Stimulated activated naive CD4-positive, alpha-beta T cell (primary cell): ENCODE measurements at places on chromosomes 5 and 9.

- no peak for DNase-seq
These were observed 522.7 kb downstream of the NR2F1-AS1 start for GRCh38 chr5:93058309-93058708.

DNA sequence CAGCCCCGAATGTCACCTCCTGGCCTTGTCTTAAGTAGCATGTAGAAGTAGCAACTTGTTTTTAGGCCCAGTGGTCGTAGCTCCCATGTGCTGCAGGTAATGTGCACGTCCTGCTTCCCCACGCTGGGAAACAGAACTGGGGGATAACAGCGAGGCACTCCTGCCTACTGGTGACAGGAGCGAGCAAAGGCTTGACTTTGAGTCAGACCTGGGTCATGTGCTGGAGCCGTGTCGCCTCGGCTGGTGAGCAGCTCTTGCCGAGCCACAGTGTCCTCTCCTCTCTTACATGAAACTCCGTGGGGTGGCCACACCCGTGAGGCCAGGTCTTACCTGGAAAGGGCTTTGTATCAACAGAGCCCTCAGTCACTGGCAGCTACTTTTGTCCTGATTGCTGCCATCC, 17.5 kb upstream of the POMT1 start:
- DNase-seq, result no peak

- DNase-seq, result no peak
These were observed 61.7 kb downstream of the RGS3 start for GRCh38 chr9:113525205-113525604.

- no peak for DNase-seq
These were observed 19.9 kb upstream of the TMEM250 start for GRCh38 chr9:136138566-136138965.

DNA sequence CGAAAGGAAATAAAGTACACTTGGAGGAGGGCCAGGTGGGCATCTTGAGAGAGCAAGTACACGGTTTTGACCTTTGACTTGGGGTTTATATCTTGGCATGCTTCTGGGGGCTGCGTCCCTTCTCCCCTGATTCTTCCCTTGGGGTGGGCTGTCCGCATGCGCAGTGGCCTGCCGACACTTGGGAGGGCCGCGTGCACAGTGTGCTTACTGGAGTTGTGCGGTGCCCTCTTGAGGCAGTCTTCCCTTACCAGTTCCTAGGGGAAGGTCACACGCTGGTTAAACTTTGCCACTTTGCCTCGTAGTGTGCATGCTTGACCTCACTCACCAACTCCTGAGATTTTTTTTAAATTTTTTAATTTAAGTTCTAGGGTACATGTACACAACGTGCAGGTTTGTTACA, 4.3 kb upstream of the CLPTM1L start:
- DNase-seq, result no peak

DNA sequence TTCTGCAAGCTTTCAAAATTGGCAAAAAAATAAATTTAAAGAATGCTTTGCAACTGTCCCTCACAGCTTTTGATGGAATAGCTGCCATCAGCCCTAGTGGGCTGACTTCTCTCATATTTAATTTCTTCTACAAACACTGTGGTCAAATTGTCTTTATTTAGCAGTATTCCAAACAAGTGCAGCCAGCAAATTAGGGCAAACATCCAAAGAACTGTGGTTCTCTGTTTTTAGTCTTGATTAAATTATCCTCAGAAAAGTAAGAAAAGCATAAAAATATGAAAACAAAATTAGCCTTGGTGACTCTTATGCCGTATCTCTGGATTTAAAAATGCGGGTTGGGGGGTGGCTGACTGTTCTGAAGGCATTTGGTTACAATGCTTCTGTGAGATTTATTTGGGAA, 95.8 kb upstream of the RETREG1 start:
- DNase-seq, result no peak

DNA sequence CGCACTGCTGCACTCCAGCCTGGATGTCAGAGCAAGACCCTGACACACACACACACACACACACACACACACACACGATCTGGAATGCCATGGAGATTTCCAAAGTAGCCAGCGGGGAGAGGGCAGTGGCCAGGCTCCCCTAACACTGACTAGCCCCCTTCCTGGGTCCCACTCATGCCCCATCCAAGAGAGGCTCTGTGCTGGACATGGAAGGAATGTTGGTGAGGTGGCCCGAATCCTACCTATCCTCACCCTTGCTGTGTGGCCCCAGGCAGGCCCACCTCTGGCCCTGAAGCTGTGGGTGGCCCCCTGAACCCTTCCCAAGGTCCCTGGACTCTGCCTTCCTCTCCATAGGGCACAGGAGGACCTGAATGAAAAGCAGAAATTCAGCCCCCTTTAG, 7.3 kb downstream of the BRD3 start:
- DNase-seq, result no peak

- no peak for DNase-seq
These were observed 148.7 kb downstream of the CDK5RAP2 start for GRCh38 chr9:120431268-120431667.

- no peak for DNase-seq
These were observed 474.1 kb downstream of the CAAP1 start for GRCh38 chr9:26418480-26418879.

DNA sequence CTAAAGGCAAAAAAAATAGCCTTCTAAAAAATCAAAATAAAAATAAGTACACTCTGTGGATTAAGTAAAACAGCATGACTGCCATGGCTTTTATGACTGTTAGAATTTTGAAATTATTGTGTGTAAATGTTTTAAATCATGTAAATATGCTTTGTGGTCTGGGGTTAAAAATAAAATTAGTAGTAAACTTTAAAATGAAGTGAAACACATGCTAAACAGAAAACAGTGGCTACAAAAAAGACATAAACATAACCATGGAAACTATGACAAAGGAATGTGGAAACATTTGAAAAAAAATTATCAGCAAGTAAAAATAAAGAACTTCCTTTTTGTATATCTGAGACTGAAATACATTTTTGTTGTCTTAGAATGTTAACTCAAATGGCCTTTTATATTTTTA, 134.5 kb upstream of the SPEF2 start:
- no peak for DNase-seq

- DNase-seq, result no peak
These were observed 58.6 kb downstream of the CDKN2A start for GRCh38 chr9:21935631-21936030.

DNA sequence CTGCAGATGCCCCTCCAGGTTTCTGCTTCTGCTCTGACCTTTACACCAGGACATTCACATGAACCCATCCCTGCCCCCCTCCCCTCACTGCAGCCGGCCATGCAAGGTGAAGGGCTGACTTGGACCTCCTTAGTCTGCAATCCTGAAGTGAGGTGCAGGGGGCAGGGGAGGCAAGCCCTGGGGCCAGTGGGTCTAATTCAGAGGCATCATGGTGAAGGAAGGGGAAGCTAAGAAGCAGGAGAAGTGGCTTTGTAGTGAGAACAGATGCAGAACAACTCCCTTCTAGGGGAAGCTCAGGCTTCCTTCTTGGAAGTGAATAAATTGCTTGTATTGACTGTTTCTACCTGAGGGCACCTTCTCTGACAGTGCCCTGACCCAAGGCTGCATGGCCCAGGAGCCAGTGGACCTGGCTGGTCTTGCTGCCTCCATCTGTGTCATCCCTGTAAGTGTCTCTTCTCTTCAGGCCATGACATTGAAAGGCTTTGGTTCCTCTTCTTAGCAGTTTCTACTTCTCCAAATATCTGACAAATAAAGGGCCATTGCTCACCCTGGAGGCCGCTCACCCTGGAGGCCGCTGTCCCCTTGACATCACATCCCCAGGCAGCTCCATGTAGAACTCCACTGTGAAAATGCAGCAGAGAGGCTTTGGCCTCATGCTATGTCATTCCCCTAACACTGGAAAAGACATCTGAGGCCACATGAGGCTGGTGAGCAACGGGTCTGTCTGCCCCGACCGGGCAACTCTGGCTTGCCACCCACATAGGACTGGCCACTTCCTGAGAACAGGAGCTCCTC, 55.3 kb downstream of the GADD45G start:
- no peak for DNase-seq

GRCh38 chr9:27726244-27727081, 153.2 kb upstream of the C9orf72 start:
- peak; percentile 32 for DNase-seq

DNA sequence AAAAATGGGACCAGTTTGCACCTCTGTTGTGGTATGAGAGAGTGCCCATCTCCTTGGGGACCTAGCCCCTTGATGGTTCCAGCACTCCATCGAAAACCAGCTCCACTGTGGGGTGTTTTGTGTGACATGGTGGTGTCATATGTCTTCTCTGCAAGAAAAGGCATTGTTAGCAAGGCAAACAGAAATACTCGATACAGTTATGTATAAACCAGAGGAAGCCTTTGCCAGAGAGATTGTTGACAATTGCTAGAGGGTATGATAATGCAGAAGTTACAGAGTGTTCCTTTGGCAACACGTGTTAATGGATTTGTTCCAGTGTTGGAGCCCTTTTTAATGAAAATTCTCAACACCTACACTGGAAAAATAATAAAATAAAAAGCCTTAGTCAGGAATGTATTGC, 270.4 kb upstream of the DMRT1 start:
- DNase-seq, result no peak

- DNase-seq, result no peak
These were observed 87.5 kb upstream of the SSBP2 start for GRCh38 chr5:81838307-81838906.

DNA sequence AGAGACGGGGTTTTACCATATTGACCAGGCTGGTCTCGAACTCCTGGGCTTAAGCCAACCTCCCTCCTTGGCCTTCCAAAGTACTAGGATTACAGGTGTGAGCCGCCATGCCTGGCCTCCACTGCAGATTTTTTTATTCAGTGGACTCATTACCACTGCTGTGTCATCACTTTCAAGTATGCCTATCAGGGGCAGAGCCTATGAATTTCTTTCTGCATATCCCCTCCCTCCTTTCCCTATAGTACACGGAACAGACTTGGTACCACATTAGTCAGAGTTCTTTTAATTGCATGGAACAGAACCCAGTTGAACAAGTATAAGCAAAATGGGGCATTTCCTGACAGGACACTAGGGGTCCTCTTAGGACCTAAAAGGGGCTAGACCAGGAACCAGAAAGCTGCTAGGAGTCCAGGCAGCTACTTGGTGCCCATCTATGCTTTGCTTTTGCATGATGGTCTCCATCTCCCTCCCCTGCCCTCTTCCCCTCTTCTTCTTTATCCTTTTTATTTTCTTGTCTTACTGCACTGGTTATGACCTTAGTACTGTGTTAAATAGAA, 5.8 kb downstream of the BSPRY start:
- no peak for DNase-seq

DNA sequence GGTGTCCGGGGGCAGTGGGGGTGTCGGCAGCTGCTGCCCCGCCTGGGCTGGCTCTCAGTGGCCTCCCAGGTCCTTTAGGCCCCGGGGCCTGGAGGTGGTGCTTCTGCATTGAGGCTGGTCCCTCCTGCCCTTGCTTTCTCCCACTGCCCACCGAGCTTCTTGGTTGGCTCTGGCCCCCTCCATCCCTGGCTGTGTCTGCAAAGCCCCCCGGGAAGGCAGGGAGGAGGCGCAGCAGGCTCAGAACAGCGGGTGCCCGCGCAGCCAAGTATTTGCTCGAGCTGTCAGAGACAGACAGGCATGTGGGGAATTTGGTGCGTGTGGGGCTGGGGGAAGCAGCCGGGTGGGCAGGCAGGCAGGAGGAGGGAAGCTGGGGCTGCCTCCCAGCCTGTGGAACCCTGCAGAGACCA, 11.5 kb downstream of the CXXC5 start:
- no peak for DNase-seq

DNA sequence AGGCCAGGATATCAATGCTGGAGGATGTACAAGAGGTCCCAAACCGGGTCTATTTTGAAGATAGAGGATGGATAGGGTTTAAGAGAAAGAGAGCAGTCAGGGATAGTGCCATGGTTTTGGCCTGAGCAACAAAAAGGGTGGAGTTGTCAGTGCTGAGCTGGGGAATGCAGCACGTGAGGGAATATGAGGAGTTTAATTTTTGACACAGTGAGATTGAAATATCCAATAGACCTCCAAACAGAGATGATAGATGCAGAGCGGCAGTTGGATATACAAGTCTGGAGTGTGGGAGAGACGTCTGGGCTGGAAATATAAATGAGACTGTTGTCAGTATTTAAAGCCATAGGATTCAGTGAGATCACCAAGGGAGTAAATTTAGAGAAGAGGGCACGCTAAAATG, 136.7 kb upstream of the EFNA5 start:
- no peak for DNase-seq

- DNase-seq, result no peak
These were observed 31.7 kb upstream of the CCL21 start for GRCh38 chr9:34741628-34742027.

DNA sequence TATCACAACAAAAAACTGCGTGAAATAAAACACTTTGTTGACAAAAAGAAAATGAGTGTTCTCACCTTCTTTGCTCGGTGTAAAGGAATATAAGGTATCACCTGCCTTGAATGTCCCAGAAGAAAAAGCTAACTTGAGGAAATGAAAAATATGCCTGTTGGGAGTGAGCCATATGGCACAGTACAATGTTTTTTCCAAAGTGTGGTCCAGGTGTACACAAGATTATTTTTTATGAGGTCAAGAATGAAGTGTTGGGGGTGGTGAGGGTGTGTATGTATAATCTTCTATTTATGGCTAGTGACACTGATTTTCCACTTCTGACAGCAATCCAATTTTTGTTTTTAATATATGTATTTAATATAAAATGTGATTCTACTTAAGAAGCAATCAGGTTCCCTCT, 134.4 kb downstream of the RFX3 start:
- DNase-seq, result no peak

DNA sequence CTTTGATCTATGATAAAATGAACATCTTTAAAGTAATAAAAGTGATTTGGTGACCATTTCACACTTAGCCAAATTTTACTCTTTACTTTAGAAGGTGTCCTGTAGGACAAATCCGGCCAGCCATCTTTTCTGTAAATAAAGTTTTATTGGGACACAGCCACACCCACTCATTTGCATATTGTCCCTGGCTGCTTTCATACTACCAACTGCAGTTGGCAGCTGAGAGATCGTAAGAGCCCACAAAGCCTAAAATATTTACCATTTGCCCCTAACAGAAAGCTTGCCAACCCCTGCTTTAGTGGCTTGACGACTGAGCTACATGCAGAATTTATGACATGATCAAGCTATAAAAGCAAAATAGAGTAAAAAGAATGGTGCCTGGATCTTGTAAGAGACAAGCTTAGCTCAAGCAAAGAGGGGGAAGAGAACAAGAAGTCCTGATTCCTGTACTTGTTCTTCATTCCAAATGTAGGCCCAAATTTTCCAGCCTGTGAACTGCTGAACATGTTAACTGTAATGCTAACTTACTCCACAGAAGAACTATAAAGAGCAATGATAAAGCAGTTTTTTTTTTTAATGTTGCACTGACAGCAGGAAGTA, 7.4 kb upstream of the FBXO10 start:
- no peak for DNase-seq

- DNase-seq, result no peak
These were observed 571.0 kb downstream of the PTPRD start for GRCh38 chr9:10041726-10042229.

- DNase-seq, result no peak
These were observed 27.9 kb downstream of the FBXW11 start for GRCh38 chr5:171978519-171978918.

DNA sequence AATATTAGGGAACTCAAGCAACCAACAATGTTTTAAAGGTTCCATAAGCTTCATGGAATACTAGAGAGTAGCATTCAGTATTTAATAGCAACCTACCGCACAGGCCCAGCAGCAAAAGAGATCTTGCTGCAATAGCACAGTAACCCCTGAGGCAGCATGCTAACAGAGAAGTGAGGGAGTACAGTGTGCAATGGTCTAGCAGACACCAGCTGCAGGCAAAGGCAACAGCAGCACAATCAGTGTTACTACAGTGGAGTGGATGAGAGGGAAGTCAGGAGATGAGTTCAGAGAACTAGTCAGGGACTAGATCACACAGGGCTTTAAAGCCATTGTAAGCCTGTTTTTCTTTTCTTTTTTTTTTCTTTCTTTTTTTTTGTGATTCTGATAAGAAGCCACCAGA, 2.8 kb downstream of the TICAM2 start:
- no peak for DNase-seq

- no peak for DNase-seq
These were observed 74.1 kb downstream of the SLF1 start for GRCh38 chr5:94692581-94692980.
